ENCODE measurements at places on chromosomes 13 and 19.

DNA sequence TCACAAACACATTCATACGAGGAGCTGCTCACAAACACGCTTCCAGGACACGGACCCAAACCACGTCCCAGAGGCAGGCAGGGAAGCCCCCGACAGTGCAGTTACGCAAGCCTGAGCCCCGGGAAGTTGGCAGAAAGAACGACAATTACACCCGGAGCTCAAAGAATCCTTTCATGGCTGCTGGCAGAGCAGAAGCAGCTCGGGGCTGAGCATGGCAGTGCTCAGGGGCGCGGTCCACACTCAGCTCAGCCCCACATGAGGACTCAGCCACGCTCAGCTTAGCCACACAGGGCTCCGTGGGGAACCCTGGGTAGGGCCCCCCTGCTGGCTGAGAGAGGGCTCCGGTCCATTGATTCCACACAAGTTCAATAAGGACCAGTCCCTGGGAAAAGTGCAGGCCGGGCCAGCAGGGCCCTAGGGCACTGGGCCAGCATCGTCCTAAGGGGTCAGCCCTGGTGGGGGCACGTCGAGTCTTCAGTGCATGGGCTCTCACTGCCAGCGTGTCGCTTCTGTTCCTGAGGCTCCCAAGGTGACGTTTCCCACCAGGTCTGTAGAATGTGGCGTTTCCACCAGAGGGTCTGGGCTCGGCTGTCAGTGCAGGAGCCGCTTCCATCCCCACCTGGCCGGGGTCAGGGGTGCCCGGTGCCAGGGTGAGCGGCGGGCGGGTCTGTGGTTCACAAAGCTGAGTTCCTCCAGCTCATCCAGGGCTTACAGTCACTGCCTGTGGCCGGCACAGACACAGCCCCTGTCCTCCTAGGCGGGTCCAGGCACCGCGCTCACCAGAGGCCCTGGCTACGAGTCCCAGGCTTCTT, 23.1 kb downstream of the GAS6 start:
- DNase-seq = no peak

DNA sequence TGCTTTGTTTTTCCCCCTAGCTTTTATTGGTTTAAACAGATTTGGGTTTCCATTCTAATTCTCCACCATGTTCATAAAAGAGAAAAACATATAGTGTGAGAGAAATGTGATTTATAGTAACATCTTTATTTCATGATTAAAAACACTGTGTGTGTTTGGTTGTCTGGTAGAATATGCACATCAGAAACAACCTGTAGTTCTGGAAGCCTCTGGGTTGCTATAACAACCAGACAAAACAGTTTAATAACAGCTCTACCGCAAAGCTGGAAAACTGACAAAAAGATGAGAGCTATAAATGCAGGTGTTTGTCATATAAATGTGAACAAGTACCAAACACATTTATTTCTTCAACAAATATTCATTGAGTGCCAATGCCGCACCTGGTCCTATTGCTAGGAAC, 9.8 kb downstream of the KBTBD6 start:
- no peak for DNase-seq

DNA sequence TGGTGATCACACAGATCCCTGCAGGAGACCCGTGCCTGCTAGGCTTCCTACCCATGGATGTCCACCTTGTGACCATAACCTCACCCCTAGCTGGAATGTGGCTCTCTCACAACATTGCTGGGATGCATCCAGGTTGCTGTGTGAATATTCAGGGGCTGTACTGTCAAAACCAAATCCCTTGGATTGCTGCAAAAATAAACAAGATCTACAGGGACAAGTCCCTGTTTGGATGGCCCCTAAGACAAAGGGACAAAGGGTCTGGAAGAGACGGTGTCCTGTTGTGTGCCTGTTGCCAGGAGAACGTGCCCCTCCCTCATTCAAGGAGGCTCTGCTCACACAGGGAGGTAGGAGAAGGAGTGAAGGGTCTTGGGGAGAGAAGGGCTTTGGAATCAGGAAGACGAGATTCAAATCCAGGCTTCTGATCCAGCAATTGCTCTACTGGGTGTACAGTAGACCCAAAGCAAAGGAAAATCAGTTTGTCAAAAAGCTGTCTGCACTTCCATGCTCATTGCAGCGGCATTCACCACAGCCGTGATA, 89.2 kb upstream of the WASF3 start:
- DNase-seq = no peak

- DNase-seq = no peak
Observed at GRCh38 chr19:501646-502045, 5.4 kb downstream of the MADCAM1 start.

GRCh38 chr19:55390461-55390880, 4.7 kb downstream of the RPL28 start:
- no peak for DNase-seq

DNA sequence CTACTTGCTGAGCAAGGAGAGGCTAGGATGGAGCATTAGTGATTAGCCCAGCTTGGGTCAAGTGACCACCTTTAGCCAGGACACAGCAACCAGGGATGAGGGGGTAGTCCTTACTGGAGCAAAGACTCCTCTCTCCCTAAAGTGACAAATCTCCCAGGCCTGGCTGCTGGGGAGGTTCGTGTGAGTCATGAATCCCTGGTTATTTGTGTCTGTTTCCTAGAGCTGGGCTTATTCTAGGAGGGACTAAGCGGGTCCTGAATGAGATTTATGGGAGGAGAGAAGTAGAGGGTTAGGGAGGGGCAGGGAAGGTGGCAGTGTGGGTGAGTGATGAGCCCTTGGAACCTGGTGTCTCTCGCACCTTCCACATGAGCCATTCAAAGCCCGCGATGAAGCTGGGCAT, 487.3 kb downstream of the TSHZ3 start:
- no peak for DNase-seq

- no peak for DNase-seq
Observed at GRCh38 chr13:22399801-22400420, 729.0 kb downstream of the FGF9 start.

DNA sequence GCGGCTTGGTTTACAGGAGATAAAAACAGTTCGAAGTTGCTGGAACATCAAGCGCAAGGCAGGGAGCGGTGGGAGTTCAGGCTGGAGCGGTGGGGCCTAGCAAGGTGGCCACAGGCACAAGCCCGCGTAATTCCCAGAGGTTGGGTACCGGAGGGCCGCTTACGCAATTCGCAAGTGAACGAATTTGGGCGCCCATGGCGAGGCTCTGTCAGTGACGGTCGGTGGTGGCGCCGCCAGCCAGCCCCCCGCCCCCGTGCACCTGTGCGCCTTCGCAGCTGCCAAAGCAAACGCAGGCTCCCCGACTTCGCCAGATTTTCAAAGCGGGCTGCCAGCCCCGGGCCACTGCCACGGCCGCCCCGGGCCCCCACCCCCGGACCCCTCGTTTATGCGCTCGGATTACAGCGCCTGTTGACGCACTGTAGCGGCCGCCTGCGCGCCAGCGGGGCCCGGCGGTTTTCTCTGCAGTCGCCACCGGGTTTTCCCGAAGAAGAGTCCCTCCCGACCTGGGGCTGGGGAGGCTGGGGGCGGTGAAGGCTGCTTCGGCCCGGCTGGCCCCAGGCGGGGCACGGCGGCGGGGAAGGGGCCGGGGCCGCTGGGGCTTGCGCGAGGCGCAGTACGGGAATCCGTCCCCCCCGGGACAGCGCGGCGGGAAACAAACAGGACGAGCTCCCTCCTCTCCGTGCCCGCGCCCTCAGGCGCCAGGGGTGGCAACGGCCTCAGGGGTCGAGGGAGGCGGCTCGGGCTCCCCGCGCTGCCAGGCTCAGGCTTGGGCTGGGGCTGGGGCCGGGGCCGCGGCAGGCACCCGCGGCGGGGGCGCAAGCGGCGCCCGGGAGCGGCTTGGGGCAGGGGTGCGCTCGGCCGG, 709 bp downstream of the N4BP2L1 start:
- DNase-seq = no peak

Data from NCI-H1417 treated with DMSO at 0.1 percent for 48 hours (cell line).